ENCODE measurements at places on chromosomes 2 and 18.

DNA sequence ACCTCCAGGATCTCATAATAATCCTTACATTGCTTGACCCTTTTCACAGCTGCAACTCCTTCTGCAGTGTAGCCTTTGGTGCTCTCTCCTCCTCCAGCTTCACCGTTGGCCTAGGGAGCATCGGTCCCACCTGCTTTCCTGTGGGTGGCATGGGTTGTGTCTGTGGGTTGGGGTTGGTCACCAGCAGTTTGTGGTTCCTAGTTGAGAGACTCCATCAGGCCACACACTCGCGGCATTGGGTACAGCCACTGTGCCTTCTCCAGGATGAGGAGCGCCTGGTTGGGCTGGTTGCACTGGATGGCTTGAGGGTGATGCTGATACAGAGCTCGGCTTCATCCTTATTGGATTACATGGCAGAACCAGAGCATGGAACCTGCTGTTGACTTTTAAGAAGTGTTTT lies 69.4 kb upstream of the SPRED2 start:
- no peaks in the 10 kb centered on the region for H3K36me3 ChIP-seq
- H3K4me1 ChIP-seq: no peaks in the 10 kb centered on the region
- no peak for DNase-seq
- H3K4me3 ChIP-seq: no peak overlapping the region
- H3K27ac ChIP-seq: no peak overlapping the region

- H3K27ac ChIP-seq: no peak overlapping the region
- no peak for DNase-seq
- no peaks in the 10 kb centered on the region for H3K4me1 ChIP-seq
- H3K36me3 ChIP-seq: no peaks in the 10 kb centered on the region
- H3K27me3 ChIP-seq: no peaks in the 10 kb centered on the region
Observed at GRCh38 chr2:81481994-81482368, 1177.4 kb upstream of the LRRTM1 start.

DNA sequence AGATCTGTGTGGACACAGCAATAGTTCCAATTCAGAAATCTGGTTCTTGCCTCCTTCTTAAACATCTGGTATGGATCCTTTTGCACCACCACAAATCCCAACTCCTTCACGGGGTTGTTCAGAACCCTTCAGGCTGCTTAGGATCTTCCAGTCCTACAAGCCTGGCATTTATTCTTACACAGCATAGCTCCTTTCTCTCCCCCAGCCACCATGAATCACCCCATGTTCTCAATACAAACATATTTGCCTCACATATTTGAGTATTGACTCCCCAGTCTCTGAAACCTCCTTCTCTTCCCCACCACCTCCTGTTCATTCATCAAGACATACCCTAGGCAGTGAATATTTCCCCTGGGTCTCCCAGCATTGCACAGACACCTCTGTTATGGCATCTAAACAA lies 155.2 kb downstream of the ALK start:
- DNase-seq: no peak
- no peaks in the 10 kb centered on the region for H3K4me1 ChIP-seq
- H3K4me3 ChIP-seq: no peak overlapping the region
- peaks cover 34% of the 10 kb centered on the region for H3K27me3 ChIP-seq
- no peaks in the 10 kb centered on the region for H3K36me3 ChIP-seq

- no peak overlapping the region for H3K4me3 ChIP-seq
- H3K36me3 ChIP-seq: no peaks in the 10 kb centered on the region
- no peak overlapping the region for H3K27ac ChIP-seq
- H3K4me1 ChIP-seq: no peaks in the 10 kb centered on the region
- peaks cover 3% of the 10 kb centered on the region for H3K27me3 ChIP-seq
Observed at GRCh38 chr2:46314065-46314835, 17.0 kb downstream of the EPAS1 start.

DNA sequence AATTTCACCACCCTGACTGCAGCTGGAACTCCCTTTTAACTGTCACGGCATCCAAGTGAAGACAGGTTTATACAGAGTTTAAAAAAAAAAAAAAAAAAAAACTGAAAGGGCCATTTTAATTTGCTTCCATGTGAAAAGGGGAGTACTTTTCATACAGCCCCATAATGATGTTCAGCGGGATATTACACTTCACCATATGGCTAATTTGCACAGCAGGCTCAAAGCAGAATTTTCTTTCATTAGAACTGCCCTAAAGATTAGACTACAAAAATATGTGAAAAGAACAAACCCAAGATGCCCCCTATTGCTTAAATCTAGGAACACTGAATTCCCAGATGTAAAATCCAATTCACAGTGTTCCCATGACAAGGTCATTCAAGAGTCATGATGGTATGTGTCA lies 301.8 kb downstream of the EXOC6B start:
- peaks cover 4% of the 10 kb centered on the region for H3K4me1 ChIP-seq
- no peak overlapping the region for H3K4me3 ChIP-seq
- no peak overlapping the region for H3K27ac ChIP-seq
- DNase-seq: no peak
- H3K27me3 ChIP-seq: no peaks in the 10 kb centered on the region

DNA sequence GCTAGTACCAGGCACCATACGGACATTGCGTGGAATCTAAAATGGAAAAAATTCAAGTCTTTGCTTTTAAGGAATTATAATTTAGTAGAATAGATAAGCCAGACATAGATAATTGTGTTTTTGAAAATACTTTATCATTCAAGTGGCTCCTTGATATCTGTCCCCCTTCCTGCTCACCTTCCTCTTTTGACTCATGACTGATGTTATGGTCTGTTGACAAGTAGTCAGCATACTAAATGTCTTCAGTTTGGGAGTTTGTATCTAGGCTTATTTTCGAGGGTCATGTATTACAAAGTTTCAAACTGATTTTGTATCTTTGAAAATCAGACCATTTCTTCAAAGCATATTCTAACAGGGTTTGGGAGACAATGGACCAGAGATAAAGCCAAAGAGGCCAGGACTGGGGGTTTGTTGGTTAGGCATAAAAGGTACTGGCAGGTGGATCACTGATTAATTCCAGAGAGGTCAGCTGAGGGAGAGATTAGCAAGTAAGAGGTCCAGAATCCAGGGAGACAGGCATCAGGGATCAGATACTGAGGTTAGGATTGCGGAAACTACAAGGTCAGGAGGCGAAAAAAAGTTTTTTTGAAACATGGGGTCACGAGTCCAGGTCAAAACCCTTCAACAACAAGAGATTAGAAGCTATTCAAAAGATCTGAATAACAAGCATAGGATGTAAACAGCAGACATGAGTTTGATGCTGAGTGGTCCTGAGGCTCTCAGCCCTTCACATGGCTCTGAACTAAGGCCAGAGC lies 31.5 kb upstream of the KLHL14 start:
- no peaks in the 10 kb centered on the region for H3K36me3 ChIP-seq
- H3K27ac ChIP-seq: no peak overlapping the region
- H3K27me3 ChIP-seq: no peaks in the 10 kb centered on the region
- H3K4me3 ChIP-seq: no peak overlapping the region
- no peak for DNase-seq
- no peaks in the 10 kb centered on the region for H3K4me1 ChIP-seq

- no peak overlapping the region for H3K4me3 ChIP-seq
- H3K36me3 ChIP-seq: peaks cover 7% of the 10 kb centered on the region
- DNase-seq: no peak
Observed at GRCh38 chr2:36912695-36913094, 53.6 kb downstream of the STRN start.

Measured in effector memory CD8-positive, alpha-beta T cell (primary cell).